ENCODE measurements at places on chromosomes 16 and 17.

DNA sequence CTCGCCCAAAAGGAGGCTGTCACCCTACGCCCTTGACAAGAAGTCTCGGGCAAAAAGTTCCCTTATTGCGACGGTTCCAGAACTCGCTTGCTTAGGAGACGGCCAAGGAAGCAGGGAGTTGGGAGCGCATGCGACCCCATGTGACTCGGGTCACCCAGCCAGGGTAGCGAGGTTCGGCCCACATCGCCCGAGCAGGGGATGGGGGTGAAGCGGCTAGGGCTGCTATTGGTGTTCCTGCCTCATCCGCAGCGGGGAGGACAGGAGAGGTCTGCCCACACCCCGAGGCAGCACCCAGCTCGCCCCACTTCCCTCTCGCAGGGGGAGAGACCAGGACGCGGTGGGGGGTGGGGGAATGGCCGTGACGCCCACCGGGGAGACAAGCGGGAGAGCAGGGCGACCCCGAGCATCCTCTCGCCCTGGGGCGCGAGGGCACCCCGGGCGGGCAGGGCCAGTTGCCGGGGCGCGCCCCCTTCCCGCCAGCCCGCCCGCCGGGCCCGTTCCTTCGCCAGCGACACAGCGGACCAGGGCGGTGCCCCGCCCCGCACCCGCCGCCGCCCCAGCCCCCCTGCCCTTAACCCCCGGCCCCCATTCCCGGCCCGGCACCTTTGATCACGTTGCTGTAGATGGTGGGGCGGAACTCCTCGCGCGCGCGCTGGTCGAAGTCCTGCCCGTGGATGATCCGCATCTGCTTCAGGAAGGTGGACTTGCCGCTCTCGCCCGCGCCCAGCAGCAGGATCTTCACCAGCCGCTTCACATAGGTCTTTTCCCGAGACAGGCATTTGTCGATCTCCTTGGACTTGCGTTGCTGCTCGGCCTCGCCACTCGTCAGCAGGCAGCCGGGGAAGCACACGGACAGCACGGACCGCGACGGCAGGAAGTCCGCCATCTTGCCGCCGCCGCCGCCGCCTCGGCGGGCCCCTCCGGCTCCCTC, 567 bp downstream of the GNA13 start:
- peak; percentile 44 for DNase-seq

GRCh38 chr16:49376206-49376605, 2.6 kb downstream of the C16orf78 start:
- no peak for DNase-seq

DNA sequence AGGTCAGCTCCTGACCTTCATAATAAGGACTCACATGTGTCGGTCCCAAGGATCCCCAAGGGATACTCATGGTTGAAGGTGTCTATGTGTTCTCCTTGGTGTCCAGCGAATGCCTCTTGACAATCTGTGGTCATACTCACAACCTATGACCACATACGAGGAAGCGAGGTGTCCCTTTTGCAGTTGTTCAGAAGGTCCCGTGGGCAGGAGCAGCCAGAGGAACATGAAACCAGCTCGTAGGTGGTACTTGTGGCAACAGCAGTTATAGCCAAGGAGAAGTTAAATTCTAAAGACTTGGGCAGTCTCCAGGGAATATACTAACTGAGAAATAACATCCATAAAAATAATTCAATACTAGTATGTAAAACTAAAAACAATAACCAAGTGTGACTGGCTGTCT, 685.3 kb downstream of the WWOX start:
- DNase-seq, result no peak

DNA sequence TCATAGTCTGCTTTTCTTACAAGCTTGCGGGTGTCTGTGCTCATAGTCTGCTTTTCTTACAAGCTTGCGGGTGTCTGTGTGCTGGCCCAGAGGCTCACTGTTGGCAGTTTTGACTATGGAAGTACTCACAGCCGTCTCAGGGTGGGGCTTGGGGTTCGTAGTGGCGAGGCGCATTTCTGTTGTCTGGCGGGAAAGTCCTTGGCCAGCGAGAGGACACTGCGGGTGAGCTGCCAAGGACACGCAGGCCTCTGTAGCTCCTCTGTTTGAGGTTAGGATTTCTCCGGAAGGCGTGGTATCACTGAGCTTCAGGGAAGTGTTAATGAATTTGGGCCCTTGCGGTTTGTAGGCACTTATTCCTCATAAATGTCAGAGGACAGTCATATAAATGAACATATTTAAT, 13.5 kb downstream of the TBCD start:
- DNase-seq, result no peak

- no peak for DNase-seq
These were observed 106.2 kb upstream of the ZNF469 start for GRCh38 chr16:88276591-88276990.

Data from fibroblast of skin of scalp (primary cell).